ENCODE measurements at places on chromosomes 2 and 18. TPM values are rescaled to one million over a fixed set of nuclear protein-coding genes. Genes with fewer than 3 reads are reported as not detected.

GRCh38 chr2:129300456-129300855 lies 679.0 kb upstream of the RAB6C start:
- DNase-seq: no peak

DNA sequence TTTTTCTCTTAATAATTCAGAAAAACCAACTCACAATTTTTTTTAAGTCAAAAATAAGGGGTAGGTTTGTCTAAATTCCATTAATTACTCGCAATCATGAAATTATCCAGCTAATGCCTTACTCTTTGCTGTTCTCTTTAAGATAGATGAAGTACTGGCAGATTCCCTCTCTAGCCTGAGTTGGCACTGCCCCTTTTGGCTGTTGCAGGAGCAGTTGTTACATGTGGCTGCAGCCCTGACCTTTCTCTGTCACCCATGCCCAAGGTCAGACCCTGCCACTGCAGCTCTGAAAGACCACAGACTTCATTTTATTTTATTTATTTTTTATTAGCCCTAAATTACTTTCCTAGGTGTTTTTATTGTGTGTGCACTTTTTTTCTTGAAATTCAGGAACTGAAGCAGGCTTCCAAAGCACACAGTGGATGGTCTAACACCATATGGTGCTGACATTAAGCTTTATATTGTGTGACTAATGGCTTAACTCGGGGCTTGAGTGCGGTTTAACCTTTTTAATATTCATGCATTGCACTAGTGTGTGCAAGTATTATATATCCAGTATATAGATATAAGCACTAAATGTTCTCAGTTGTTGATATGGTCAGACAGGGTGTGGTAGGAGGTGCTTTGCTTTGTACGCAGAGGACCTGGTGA lies 313.0 kb downstream of the CDH2 start:
- no peak for DNase-seq

GRCh38 chr2:226652369-226652768 lies 147.3 kb downstream of the IRS1 start:
- peak; percentile 96 for DNase-seq

GRCh38 chr2:236503100-236503499 lies 66.5 kb upstream of the ACKR3 start:
- DNase-seq: no peak

- DNase-seq: peak; percentile 40
These were observed 48.1 kb upstream of the TBC1D8 start for GRCh38 chr2:101199251-101199791.

DSC2 gene
- not detected for total RNA-seq

- peak; percentile 45 for DNase-seq
These were observed 21.1 kb downstream of the PCARE start for GRCh38 chr2:29053223-29053622.

- no peak for DNase-seq
These were observed 50.9 kb downstream of the TTN start for GRCh38 chr2:178756343-178756742.

LTBP1 gene
- total RNA-seq: 12.1 TPM

DNA sequence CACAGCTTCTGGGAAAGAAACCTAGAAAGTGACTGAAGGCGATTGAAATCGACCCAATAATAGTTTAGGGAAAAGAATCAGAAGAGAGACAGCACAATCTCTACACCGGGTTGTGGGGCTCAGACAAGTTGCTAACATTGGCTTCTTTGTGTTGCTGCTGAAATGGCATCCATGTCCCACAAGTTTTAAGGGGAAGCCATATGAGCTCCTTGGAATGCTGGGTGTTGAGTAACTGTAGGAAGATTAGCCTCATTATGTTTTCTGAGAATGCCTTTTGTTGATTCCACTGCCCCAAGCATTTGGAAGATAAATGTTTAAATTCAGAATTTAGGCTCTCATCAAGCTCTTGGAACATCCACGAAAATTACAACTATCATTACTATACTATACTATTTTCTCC lies 73.4 kb upstream of the NEUROD1 start:
- no peak for DNase-seq

DNA sequence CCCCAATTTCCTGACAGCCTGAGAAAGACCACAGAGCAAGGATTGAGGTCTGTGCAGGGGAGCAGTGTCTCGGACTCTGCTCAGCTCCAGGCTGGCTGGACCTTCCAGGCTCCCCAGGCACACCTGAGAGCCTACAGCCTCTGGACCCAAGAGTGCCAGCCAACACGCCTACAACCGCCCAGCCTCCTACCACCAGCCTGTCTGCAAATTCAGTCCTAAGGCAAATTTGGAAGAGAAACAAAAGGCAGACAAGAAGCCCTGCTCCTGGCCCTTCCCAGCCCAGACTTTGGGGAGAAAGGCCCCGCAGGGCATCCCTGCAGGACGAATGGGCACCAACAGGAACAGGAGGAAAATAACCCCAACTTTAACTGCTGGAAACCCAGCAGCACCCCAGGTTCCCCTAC lies 1.9 kb downstream of the HS6ST1 start:
- no peak for DNase-seq

- DNase-seq: peak; percentile 21
These were observed 175.1 kb downstream of the NCK2 start for GRCh38 chr2:105919826-105920225.

DNA sequence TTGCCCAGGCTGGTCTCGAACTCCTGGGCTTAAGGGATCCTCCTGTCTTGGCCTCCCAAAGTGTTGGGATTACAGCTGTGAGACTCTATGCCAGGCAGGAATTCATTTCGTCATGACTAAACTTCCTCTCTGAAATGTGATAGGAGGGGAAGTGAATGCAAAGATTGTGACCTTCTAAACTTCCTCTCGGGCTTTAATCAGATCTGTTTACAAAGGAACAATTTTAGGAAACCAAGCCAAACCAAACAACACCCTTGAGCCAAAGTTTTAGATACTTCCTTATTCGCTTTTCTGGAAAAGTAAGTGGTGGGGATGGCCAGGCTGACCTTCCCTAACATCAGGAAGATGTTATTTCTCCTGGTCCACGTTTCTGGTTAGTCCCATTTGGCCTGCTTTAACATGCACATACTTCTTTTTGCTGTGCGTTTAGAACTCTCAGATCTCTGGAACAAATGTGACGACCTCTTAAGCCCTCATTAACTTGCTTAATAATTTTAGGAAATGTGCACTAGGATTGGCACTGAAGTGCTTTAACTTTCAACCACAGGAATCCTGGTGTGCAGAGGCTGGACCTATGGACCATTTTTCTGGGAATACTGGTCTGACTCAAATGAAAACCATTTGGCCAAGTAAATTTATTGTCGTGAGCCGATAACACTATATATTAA lies 33.2 kb upstream of the YES1 start:
- DNase-seq: peak; percentile 91

- no peak for DNase-seq
These were observed 55.9 kb downstream of the TTC21B start for GRCh38 chr2:165897726-165898125.

DNA sequence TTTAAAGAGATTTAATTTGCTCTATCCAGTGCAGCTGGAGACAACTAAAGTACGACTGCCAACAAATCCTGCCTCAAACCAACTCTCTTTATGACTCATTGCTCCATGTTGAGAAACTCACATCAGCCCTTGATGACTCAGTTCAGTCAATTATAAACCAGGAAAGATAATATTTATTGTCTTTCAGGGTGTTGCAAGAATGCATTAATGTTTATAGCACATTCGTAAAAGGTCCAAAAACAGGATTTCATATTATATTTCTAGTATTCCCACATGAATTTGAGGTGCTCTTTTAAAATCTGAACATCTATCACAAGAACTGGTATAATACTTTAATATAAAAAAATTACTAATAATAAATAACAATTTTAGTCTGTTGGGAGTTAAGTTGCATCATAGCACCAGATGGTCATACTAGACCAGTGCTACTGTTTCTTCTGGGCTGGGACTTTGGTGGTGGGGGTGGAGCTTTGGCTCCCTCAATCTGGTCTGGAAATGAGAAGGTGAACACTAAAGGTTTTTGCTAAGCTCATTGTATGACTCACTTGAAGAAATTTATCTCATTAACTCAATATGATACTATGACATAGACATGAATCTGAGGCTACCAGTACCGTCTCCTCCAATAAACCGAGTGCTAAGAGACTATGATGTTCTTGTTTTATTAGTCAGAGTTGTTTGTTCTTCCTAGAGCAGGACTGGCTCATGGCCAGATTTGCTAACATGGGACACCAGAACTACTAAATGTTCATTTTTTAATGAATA lies 26.6 kb upstream of the MAP3K20 start:
- peak; percentile 99 for DNase-seq

- no peak for DNase-seq
These were observed 121.8 kb upstream of the SERPINE2 start for GRCh38 chr2:224160917-224161316.

DNA sequence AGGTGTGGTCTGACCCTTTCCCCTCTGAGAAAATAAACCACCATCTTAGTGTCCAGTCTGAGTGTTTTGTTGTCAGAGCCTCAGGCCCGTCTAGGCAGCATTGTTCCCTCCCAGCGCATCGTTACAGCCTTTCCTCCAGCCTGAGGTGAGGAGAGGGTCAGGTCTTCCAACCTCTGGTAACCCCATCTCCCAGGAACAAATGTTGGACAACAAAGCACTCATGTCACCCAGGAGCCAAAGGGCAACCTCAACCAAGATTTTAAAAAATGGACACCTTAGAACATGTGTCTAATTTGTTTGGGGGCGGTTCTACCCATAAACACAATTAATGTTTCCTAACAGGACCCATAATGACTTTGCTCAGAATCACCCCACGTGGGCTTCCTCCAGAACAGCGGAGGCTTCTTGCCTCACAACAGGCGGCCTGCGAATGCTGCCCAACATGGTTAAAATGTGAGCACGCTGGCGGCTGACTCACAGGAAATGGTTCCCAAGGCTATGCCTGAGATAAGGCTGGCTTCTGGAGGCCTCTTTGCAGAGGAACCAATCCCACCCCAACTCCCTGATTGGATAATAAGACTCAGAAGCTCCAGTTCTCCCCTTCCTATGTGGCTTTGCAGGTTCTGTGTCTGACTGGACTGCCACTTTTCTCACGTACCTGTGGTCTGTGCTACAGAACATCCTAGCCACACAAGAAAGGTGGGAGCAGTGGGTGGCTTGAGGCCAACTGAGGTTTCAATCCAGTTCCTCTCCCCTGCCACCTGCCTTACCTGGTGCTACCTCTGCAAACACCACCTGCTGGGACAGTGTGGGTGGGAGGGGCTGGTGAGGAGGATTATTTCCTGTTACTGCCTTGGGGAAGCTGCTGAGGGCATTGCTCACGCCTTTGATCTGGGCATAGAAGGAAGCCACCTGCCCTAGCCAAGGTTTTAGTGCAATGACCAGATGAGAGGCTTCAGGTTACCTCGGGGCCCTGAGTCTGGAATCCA lies 108.8 kb downstream of the B3GNT2 start:
- DNase-seq: peak; percentile 97

DNA sequence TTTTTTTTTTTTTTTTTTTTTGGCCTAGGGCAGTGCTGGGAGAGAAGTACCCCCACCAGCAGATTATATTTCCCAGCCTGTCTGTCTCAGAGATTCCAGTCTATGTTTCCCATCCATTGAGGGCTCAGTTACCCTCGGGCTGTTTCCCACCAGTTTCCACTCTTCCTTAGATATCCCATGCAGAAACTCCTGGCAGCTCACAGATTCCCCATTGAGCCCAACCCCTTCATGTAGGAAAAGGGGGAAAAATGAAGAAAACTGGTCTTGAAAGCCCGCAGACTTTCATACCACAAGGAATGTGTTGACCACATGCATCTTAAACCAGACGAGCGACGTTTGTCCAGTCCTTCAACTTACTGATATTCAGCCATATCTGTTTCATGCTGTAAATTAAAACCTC lies 15.2 kb downstream of the ASXL3 start:
- no peak for DNase-seq

DNA sequence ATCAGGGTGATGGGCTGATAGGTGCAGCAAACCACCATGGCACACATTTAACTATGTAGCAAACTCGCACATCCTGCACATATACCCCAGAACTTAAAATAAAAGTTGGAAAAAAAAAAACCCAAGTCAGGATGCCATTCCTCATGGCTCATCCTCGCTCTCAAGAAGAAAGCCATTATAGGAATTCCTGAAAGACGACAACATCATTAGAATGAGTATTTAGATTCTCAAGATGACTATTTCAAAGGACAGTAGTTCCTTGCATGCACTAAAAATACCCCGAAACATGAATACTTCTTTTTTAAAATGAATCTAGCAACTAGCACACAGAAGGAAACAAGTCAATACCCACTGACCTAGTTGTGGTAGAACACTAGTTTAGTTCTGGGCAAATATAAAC lies 285.8 kb upstream of the REV1 start:
- peak; percentile 16 for DNase-seq

DNA sequence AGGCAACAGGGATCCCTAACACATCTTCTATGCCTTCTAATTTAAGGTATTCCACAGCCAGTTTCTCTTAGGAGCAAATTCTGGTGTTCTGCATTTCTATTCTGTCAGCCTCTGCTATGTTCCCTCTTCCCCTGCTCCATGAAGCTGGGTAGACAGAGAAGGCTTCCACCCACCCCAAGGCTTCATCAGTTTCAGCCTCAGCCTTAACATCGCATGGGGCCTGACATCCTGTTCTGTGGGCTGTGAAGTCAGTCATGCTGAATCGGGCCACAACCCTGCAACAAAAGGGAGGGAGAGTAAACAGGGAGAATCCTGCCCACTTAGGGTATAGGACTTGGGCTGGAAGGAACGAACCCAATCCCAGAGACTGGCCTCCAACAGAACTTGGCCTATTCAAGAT lies 70.6 kb upstream of the PPM1B start:
- DNase-seq: no peak

- no peak for DNase-seq
These were observed 36.2 kb downstream of the SNED1 start for GRCh38 chr2:241034490-241035141.

LIMS3 gene
- total RNA-seq: 1.4 TPM
